A673 (cell line): ENCODE measurements at places on chromosomes 16 and 17. TPM values are rescaled to one million over a fixed set of nuclear protein-coding genes. Genes with fewer than 3 reads are reported as not detected.

The CFAP97D1 gene
- not detected in 2 replicates for total RNA-seq

- peaks cover 5% of the 10 kb centered on the region for H3K4me1 ChIP-seq
- no peak within 1 kb of the TSS for H3K27ac ChIP-seq
- peak; percentile 68 for DNase-seq
- peaks cover 46% of the 10 kb centered on the region for H3K27me3 ChIP-seq
- H3K4me3 ChIP-seq = no peak within 1 kb of the TSS
These were observed at the start of gene CALB2 for GRCh38 chr16:71358464-71358998. CALB2 (plus strand) TSS chr16:71358723; CDS start chr16:71358793, 70 bp downstream.

DNA sequence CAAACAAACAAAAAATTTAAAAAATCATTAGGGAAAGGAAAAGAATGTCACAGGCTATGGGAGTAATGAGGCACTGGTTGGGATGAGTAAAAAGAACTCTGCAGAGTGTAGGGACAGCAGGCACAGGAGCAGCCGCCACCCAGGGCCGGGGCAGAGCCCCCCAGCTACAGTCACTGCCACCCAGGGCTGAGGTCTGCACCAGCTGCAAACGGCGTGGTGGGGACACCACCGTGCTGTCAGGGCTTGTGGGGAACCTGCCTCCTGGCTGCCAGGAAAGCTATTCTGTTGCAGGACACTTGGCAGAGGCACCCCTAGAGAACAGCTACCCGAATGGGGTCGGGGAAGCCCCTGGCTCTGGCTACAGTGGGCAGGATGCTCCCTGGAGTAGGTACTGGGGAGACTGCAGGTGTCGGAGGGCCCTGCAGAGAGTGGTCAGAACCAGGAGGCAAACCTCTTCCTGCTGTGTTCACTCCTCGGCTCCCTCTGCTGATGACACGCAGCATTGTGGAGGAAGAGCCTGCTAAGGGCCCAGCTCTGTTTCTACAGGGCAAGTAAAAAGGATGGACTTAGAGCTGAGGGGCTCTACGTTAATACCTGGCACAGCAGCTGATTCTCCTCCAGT lies 32.3 kb upstream of the CAPN15 start:
- H3K27ac ChIP-seq = no peak overlapping the region
- H3K4me3 ChIP-seq = no peak overlapping the region
- no peaks in the 10 kb centered on the region for H3K27me3 ChIP-seq
- H3K36me3 ChIP-seq = peaks cover under 1% of the 10 kb centered on the region

- H3K27ac ChIP-seq = no peak overlapping the region
- H3K4me1 ChIP-seq = no peaks in the 10 kb centered on the region
- H3K27me3 ChIP-seq = no peaks in the 10 kb centered on the region
- H3K4me3 ChIP-seq = no peak overlapping the region
These were observed 24.5 kb upstream of the PHOSPHO1 start for GRCh38 chr17:49255125-49255524.

DNA sequence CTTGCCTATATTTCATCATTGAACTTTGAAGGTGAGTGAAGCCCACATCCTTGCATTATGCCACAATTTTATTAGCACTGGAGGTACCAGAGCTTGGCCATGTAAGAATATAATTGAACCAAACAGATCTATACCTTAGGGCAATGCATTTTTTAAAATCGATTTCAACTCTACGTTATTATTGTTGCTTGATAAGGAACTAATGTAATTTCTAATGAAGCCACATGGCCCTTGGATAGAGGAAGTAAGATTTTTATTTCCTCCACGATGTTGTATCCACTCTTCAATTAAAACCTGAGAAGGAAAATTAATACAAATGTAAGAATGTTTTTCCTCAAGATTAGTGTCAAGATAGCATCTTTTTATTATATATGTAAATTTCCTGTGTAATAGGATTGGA lies 370.0 kb upstream of the EEF2KMT start:
- H3K27me3 ChIP-seq = peaks cover 28% of the 10 kb centered on the region
- H3K4me3 ChIP-seq = no peak overlapping the region
- no peak overlapping the region for H3K27ac ChIP-seq
- no peaks in the 10 kb centered on the region for H3K4me1 ChIP-seq
- DNase-seq = no peak

The TBKBP1 gene
- 21.1 and 25.3 TPM in 2 replicates for total RNA-seq

The MYL4 gene
- total RNA-seq = not detected in 2 replicates

DNA sequence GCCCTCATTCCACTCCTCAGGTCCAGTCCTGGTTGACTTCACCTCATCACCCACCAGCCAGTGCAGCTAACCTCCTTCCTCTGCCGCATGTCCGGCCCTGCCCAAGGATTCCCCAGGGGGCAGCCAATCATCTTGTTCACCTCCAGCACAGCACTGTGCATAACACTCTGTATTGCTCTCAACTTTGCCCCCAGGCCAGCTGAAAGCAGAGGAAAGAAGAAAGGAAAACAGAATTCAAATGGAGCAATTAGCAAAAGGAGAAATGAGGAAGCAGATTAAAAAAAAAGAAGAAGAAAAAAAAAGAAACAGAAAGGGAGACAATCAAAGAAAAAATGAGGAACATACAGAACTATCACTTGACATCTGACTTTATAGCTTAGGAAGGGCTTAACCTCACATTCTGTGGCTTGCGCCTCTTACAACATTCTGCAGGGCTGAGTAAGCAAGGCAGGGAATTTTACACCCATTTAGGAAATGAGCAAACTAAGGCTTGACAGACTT lies 26.1 kb downstream of the GAS7 start:
- no peak overlapping the region for H3K4me3 ChIP-seq
- no peaks in the 10 kb centered on the region for H3K36me3 ChIP-seq
- no peak for DNase-seq

The ADAP2 gene
- not detected in 2 replicates for total RNA-seq

DNA sequence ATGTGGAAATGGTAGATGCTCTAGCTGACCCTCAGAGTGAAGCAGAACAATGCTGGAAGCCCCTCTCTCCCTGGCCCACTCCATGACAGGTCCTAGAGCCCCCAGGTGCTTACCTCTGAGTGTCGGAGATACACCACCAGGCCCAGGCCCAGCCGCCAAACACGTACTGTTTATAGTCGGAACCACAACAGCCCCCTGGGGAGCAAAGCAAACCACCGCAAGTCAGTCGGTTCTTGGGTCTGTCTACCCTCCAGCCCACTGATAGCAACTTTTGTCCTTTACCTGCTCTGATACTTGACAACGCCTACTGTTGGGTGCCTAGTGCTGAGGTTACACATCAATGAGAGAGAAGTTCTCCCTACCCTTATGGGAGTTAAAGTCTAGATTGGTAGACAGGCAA lies 8.7 kb downstream of the FLOT2 start:
- H3K27me3 ChIP-seq = no peaks in the 10 kb centered on the region
- no peak overlapping the region for H3K27ac ChIP-seq

The HYDIN gene
- total RNA-seq = 0.22 TPM in 1 of 2 replicates, not detected in the other

The CTRB2 gene
- not detected in 2 replicates for total RNA-seq
